RKO (cell line): ENCODE measurements at places on chromosomes 12 and 14.

GRCh38 chr14:20428010-20428365, 8.0 kb downstream of the KLHL33 start:
- no peak for DNase-seq

DNA sequence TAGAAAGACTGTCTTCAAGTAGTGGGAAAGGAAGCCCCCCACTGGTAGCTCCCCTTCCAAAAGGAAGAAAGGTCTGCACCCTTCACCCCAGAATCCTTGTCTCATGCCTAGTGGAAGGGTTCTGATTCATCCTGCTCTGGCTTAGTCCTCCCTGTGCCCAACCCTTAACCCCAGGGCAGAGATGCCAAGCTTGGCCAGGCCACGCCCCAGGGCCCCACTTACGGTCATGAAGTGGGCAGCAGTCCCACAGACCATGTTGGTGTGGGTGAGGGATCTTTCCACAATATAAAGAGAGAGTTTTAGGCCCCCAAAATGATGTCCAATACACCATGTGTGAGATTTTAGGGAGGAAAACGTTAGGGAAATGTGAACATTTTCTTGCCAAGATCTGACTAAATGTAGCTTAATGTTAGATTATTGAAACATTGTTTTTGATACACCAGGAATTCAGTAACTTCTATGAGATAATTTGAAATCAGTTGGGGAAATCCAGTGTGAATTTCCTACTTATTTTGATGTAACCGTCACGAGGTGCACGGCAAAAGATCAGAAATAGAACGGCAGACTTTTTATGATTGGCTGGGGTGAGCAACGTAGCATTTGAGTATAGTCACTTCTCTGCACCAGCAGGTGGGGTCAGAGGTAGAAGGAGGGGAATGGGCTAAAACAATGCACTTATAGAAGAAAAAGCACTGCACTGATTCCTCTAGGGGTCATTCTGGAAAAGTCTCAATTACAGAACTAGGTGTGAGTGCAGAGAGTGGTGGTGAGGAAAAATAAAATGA, 8.2 kb upstream of the SSPN start:
- DNase-seq, result no peak

- DNase-seq, result no peak
Measured at GRCh38 chr12:83527810-83528209, 841.1 kb downstream of the TMTC2 start.

DNA sequence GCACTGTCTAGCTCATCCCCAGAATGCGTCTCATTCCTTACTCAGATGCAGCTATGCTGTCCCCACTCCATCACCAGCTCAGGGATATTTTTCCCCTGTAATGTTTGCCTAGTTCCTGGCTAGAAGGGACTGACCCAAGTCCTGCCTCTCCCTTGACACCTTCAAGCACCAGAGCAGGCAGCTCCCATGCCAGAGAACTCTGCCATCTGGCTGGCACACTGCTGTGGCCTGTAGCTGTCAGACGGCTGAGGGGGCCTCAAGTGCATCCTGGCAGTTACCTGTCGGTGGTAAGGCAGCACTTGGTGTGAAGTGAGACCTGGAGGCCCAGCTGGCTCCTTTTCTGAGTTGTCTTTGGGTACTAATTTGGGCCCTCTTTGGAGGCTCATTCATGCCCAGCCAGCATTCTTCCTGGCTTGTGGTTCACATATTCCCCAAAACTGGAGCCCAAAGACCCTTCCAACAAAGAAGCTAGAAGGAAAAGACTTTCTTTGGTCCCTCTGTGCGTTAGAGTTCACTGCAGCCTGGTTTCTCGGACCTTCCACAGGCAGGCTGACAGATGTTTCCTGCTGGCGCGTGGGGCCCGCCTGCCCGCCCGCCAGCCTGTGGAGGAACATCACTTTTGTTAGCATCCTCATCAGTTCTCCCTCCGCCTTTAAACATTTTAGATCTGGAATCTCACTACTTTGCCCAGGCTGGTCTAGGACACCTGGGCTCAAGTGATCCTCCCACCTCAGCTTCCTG, 33.0 kb downstream of the RNF34 start:
- DNase-seq, result no peak

DNA sequence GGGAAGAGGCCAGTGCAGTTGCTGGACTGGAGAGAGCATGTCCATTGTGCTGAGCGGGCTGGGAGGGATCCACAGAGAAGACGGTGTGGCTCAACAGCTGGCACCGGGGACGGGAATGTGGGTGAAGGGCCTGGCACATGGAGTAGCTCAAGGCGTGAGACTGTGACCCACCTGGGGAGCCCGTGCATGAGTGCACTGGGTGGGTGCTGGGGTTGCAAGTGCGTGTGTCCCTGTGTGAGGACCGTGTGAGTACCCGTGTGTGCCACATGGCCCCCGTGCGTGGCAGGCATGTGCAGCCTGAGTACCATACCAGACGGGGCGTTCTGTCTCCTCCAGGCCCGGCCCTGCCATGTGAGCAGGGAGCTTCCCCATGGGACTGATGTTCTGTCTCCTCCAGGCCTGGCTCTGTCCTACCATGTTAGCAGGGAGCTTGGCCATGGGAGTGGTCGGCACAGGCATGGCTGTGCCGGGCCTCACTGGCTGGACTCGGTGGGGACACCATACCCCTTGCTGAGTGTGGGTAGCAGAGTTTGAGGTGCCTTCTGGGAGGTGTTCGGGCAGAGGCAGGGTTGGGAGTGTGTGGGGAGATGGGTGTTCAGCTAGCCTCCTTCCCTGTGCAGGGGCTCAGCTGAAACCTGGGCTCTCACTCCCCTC, 234.4 kb downstream of the TMEM121 start:
- DNase-seq, result no peak

- DNase-seq, result peak; percentile 25
Measured at GRCh38 chr12:14892726-14893505, 7.3 kb upstream of the MGP start.

DNA sequence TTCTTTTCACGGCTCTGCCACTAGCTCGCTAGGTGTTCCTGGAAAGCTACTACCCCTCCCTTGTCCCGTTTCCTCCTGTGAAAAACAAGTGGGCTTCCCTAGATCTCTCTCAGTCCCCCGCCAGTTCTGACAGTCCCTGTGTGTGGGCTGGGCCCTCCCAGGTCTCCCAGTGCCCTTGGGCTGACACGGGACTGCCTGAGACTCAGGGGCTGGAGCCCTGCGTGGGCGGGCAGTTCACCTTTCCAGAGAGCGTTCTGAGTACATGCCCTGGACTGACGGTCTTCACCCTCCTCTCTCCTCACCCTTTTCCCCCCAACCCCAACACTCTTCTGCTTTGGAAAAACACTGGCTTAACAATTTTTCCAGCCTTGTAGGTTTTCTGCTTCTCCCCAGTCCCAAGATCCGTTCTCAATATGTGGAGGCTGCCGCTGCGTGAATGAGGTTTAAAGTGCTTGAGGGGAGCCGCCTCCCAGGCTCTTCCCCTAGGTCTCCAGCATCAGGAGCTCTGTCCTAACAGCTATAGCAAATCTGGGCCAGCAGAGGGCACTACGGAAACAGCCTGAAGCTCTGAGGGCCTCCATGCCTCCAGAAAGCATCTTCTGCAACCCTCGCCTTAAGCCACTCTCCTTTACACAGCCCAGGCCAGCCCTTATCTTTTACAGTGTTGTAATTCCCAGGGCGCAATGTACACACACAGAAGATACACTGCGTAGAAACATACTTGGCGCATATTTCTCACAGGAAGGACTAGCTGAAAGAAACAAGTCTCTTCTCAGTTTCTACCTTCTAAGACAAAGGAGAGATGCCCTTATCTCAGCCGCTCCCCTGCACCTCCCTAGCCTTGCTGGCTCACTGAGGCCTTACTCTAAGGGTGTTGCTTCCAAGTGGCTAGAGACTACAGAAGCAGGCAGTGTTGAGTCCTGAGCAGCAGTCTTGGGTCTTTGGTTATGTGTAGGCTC, 10.4 kb upstream of the DCD start:
- peak; percentile 22 for DNase-seq

DNA sequence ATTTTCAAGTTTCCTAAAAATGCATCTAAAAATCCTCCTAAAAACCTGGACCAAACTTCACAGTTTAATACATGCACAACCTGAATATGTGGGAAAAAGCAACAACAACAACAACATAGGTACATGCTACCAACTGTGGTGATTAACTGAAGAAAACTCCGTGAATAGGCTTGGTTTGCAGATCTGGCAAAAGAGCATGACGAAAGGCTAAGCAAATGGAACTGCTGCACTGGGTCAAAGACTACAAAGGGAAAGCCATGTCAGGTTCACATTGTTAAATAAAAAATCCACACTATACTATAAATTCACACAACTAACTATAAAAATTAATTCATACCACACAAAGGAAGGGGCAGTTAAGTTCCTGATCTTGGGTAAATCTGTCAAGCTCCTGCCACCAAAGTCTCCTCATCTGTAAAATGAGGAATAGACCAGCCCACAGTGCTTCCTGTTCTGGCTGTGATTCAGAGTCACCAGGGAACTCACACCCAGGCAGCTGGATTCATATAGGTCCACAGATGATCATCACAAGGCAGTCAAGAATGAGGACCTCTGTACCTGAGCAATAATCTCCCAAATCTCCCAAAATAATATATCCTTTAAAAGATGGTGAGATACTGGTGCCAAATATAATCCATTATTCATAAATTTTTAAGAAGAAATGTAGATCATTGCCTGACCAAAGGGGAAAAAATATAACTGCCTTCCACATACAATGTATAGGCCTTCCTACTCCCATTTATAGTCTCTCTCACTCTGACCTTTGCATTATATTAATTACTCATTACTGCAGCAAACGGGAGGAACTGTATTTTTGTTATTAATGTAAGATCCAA, 7.0 kb downstream of the CORO1C start:
- DNase-seq, result peak; percentile 92

- DNase-seq, result no peak
Measured at GRCh38 chr14:29075761-29076160, 309.2 kb downstream of the FOXG1 start.

DNA sequence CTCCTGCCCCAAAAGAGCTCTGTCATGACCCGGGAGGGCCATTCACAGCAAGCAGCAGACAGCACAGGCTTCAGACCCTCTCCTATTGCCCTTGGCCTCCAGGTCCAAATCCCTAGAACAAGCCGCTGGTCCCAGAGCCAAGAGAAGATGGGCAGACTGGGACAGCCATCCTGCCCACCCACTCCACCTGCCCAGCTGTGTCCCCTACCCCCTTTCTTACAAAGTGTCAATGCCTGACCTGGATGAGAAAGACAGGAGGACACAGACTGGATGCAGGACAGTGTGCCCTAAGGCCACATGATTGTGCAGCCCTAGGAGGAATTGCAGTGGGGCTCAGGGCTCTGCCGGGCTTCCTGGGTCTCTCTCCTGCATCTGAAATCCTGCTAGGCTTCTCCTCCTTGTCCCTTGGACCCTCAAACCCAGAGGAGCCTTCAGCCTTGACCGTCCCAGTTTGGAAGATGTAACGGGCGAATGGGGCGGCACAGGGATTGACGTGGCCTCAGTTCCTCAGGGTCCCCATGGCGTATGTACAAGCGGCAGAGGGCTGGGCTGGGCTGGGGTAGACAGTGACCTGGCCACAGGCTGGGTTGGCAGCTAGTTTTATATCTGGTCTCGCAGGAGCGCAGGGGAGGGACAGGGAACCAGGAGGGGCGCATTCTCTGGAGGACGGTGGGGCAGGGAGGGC, 27.1 kb upstream of the BCDIN3D start:
- no peak for DNase-seq

- DNase-seq, result no peak
Measured at GRCh38 chr12:13304924-13305323, 108.4 kb downstream of the EMP1 start.

- DNase-seq, result no peak
Measured at GRCh38 chr14:99715266-99716000, 31.3 kb downstream of the CYP46A1 start.

- no peak for DNase-seq
Measured at GRCh38 chr12:19080918-19081317, 48.6 kb upstream of the PLEKHA5 start.

GRCh38 chr12:1794440-1795090, 25.8 kb upstream of the LRTM2 start:
- no peak for DNase-seq

GRCh38 chr14:91980157-91980556, 32.7 kb upstream of the FBLN5 start:
- peak; percentile 99 for DNase-seq

DNA sequence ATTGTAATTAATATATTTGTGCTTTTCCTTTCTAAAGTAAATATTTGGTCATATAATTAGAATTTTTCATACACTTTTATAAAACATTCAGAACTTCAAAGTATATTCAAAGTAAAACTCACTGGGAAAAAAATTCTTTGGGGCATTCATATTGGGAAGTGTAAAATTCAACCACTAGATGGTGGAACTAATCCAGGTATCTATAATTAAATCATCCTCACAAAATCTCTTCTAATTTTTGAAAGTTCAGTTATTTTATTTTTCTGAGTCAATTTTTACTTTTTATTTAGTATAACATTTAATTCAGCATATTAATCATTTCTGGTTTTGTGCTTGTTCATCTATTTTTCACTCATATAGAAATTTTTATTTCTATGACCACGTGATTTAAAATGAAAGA, 81.0 kb downstream of the NTS start:
- DNase-seq, result peak; percentile 36

GRCh38 chr14:89848165-89848564, 106.4 kb downstream of the EFCAB11 start:
- no peak for DNase-seq

- DNase-seq, result no peak
Measured at GRCh38 chr14:33332497-33332896, 393.8 kb downstream of the NPAS3 start.

DNA sequence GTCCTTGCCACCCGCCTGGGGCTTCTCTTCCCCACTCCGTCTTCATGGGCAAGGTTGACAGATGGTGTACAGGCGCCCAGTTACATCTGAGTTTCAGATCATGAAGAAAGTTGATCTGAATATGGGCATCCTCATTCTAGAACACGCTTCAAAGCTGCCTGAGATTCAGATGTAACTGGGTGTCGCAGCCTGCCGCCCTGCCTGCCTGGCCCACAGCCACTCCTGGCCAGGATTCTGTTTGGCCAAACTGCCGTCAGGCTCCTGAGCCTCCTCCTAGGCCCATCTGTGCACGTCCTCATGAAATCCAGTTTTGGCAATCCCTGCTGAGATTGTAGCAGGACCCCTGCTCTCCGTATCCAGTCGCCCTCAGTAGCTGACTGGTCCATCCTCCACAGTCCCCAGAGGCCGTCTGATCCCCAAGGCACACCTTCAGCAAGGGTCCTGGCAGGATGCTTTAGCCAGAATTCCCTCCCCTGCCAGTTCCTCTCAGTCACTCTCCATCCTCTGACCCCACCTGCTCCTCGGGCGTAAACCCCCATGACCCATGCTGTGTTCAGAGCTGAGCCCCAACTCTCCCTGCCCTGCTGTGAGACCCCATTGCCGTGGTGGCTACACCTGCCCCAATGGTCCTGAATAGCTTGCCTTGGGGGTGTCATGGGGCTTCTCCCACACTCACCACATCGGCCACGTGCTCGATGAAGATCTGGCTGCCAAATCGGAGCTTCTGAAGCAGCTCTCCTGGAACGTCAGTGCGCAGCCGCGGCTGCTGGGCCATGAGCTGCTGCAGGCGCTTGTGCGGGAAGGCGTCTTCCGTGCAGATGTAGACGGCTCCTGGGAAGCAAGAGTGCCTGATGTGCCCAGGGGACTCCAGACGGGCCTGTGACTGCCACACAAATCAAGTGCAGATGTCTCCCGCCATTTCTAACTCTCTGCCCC, 12.5 kb downstream of the XRCC3 start:
- no peak for DNase-seq
